Retinal pigment epithelial cell (primary cell): ENCODE measurements at places on chromosomes 7 and 10.
A peak's percentile ranks its signal among the peaks of the same experiment; 100 is the strongest.

- no peak for DNase-seq
These were observed 8.2 kb downstream of the TFR2 start for GRCh38 chr7:100632951-100633717.

GRCh38 chr10:102523250-102524029 lies 19.7 kb downstream of the SUFU start:
- no peak for DNase-seq

- DNase-seq: no peak
These were observed 30.1 kb upstream of the COMTD1 start for GRCh38 chr10:75265856-75266255.

GRCh38 chr10:52053497-52053896 lies 260.6 kb upstream of the DKK1 start:
- DNase-seq: no peak

DNA sequence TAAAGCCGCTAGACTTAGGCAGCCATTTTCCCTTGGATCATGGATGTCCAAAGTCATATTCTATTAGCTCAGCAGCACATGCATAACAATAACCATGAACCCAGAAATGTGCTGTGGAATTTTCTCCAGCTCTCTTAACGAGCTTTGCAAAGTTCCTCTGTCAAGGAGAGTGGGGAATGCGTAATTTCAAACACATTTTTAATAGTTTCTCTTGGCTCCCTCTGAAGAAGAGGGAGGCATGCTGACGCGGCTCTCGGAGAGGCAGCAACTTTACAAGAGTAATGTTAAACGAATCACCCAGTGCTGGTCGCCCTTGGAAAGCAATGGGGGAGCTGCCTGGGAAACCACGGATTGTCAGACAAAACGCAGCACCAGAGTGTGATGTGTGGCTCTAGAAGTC lies 114.8 kb downstream of the RAB18 start:
- DNase-seq: no peak

GRCh38 chr10:26269754-26270153 lies 53.2 kb downstream of the GAD2 start:
- peak; percentile 25 for DNase-seq

DNA sequence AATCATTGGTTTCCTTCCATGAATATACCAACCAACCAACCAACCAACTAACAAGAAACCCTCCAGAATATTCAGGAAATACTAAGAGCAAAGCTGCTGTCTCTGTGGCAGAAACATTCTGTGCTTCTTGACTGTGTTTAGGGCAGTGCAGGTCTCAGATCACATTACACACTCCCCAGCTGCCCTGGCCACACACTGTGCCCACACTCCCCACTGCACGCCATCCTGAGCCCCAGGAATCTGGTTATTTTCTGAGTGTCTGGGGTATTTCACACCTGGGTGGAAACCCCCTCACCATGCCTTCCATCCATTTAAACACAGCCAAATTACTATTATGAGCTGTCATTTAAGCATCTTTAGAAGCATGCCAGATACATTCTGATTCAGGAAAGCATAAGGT lies 183.7 kb upstream of the ANK3 start:
- no peak for DNase-seq

- DNase-seq: no peak
These were observed 70.4 kb downstream of the PRPF18 start for GRCh38 chr10:13657101-13657680.

GRCh38 chr7:92282221-92282814 lies 36.5 kb downstream of the ANKIB1 start:
- DNase-seq: no peak

GRCh38 chr10:12019283-12019971 lies 23.2 kb downstream of the UPF2 start:
- DNase-seq: no peak

DNA sequence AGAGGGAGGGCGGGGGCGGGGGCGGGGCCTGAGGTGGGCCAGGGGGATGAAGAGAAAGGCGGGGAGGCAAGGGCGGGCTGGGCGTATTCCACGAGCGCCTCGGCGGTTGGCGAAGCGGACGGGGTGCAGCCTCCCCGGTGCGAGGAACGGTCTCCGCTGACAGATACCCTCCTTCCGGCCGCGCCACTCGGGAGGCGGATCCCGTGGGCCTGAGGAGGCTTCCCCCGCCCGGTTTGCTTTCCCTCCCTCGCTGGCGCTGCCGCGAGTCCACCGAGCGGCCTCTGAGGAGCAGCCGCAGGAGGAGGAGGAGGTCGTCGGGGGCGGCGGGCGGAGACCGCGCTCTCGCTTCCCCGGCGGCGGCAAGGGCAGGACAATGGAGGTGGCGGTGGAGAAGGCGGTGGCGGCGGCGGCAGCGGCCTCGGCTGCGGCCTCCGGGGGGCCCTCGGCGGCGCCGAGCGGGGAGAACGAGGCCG lies at the start of gene TRIM24:
Gene TRIM24 (plus strand): TSS at position 84 of the 473 bp plus-strand sequence. CDS start 290 bp downstream, at position 374.
- DNase-seq: no peak

- peak; percentile 66 for DNase-seq
These were observed 462.5 kb downstream of the PLXNA4 start for GRCh38 chr7:132113536-132114371.

DNA sequence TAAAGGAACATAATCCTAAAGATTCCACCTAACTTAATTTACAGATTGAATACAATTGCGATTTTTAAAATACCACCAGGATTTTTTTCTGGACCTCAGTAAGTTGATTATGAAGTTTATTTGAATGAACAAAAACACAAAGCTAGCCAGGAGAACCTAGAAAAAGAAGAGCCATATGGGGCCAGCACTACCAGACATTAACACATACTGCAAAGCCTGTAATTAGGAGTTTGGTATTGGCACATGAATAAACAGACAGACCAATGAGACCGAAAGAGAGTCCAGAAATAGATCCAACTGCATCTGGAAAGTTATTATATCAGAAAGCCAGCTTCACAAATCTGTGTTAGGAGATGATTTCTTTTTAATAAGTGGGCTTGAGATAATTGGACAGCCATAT lies 105.5 kb upstream of the CHST15 start:
- DNase-seq: no peak
